ENCODE measurements at places on chromosomes 5 and 9.

DNA sequence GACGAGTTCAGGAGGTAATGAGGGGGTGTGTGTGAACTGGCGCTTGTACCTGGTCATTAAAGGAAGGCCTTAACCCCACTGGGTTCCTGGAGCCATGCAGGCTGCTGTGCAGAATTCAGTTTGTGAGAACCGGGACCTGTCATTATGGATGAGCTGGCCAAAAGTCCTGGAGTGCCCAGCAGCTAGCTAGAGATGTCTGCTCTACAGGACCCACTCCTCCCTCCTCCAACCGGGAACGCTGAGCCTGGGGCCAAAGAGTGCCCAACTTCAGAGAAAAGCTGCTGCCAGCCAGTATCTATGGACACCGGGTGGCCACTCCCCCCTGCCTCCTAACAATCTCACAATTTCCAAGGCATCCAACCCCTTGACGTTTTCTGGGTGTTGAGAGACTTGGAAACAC lies 1.2 kb downstream of the ENTREP1 start:
- DNase-seq, result no peak

DNA sequence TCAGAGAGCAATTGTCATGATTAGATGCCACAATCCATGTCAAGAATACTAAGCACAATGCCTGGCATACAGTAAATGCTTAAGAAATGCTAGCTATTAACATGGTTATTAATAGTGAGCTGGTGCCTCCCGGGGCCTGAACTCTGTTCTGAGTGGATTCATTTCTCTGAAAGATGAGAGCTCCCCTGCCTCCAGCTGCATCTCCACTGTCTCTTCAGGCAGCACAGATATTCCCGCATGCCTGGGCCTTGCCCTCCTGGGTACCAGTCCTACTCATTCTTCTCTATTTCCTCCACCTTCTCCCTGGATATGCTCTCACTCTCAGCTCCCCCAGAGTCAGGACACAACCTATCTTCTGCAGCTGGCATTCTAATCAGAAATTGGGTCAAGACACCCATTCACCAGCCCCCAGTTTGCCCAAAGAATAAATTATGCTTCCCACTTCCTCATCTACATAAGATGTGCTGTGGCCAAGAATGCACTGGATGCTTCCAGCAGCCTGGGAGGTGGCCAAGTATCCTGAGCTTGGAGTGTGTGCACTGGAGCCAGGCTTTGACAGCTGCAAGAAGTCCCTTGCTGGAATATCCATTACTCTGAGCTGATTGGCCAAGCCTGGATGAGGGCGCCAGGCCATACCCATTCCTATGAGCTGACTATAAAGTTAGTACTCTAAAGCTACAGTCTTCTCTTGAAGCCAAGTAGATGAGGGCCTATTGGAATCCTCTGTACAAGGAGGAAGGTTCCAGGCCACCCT lies 669.0 kb downstream of the ACTL7B start:
- no peak for DNase-seq

DNA sequence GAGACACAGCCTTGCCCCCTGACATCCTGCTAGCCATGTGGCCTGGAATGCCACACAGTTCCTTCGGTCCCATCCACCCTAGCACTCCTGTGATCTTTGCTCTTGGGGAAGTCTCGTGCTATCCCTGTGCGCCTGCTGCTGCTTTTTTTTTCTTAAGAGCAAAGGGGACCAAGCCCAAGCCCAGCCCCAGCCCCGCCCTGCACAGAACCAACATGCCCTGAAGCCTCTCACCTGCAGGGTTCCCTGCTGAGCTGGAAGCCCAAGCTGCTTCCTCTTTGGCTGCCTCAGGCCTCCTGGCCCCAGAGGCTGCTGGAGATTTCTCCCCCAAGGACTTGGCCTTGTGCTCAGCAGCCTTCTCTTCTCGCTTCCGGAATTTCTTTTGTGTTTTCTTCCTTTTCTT lies 1.8 kb downstream of the SURF6 start:
- no peak for DNase-seq

- no peak for DNase-seq
Measured at GRCh38 chr5:95086927-95087815, 197.7 kb downstream of the MCTP1 start.

DNA sequence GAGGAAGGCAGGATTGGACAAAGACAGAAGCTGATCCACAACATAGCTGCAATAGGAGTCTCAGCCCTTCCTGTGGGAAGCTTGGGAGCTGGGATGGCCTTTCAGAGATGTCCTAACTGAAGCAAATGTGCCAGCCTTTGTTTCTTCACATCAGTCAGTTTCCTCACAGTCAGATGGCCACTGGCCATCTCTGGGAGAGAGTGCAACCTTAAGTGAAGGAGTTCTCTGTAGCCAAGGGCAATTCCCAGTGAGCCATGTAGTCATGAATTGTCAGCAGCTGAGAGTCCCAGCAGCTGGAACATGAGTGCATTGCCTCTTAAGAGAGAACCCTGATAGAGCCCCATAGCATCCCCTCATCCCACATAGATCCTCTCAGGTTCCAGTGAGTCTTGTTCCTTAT lies 89.1 kb upstream of the LIFR start:
- DNase-seq, result no peak

- DNase-seq, result no peak
Measured at GRCh38 chr5:17129093-17129849, 88.2 kb upstream of the BASP1 start.

DNA sequence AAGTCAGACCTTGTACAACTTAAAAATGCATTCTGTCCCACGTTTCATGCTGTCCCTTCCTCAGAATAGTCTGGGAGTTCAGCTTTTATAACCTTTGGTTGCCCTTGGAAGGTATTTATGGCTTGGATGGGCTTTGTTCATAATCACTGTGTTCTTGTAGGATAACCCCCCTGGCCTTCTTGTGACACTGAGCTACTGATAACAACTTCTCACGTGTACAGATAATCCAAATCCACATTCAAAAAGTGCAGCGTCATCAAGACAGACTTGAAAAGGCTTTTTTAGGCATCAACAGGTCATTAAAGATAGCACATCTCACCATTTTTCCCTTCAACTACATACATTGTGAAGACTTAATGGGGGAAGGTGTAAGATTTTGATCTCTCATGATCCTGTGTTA lies 42.0 kb downstream of the SLC1A3 start:
- no peak for DNase-seq

- DNase-seq, result no peak
Measured at GRCh38 chr5:145764325-145764724, 70.8 kb downstream of the PRELID2 start.

DNA sequence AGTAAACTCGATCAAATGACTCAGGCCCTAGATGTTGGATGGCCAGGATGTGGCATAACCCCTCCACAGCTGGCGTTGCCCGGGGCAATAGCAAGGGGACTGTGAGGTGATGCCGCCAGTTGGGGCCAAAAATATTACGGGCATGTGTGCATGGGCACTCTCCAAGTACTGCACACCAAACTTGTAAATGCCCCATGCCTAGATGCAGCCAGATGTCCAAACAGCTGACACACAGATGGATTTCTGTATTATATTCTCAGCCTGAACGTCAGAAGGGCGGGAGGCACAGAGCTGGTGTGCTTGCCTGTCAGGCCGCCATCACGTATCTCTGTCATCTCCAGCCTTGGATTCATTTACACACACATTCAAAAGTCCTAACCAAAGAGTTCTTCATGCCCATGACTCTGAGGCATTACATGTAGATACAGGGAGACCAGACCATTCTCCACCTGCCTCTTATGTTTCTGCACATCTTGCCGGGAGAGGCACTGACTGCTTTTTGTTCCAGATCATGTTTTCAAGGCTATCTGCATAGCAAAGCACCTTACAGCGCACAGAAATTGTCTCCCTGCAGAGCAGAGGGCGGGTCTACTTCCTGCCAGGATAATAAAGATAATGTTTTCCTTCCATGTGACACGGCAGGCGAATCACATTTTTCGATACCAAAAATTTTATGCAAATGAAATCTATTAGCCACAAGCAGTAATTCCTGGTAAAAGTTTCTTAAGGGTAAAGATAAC lies 200.9 kb upstream of the ADAMTS16 start:
- DNase-seq, result no peak

- peak; percentile 68 for DNase-seq
Measured at GRCh38 chr9:29211580-29212396, 1638.5 kb upstream of the C9orf72 start.

DNA sequence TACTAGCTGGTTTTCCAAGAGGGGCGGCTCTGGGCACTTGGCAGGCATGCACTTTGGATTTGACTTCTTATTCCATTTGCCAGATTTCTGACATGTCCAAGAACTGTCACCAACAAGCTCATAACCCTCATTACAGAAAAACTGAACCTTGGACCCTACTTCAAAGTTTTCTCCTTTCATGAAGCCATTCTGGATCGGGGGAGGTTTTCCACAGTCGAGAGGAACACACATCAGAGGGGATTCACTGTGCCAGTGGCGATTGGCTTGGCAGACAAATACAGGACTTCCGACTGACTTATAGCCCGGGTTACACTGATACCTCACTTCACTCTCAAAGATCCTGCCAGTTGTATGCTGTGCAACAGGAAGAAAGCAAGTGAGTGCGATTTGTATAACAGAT lies 70.9 kb upstream of the TXNDC8 start:
- DNase-seq, result no peak

- no peak for DNase-seq
Measured at GRCh38 chr5:145324101-145324500, 511.0 kb downstream of the PRELID2 start.

DNA sequence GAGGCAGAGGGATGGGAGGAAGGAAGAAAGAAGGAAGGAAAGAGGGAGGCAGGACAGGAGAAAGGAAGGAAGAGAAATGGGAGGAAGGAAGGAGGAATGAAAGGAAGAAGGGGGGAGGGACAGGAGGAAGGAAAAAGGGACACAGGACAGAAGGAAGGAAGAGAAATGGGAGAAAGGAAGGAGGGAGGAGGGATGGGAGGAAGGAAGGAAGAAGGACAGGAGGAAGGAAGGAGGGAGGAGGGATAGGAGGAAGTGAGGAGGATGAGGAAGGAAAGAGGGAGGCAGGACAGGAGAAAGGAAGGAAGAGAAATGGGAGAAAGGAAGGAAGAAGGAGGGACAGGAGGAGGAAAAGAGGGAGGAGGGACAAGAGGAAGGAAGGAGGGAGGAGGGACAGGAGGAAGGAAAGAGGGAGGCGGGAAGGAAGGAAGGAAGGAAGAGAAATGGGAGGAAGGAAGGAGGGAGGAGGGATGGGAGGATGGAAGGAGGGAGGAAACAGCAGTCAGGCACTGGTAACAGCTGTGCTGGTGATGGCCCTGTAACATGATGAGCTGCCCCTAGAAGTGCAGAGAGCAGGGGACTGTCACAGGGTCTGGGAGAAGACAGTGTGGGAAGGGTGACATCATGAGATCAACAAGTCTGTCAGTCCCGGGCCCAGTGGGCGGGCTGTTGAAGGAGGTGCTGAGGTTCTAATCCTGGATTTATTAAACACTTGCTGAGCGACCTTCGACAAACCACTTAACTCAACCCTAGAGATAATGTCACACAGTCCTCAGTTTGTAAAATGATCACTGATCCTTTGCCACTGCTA lies 10.7 kb upstream of the IRX1 start:
- DNase-seq, result no peak

DNA sequence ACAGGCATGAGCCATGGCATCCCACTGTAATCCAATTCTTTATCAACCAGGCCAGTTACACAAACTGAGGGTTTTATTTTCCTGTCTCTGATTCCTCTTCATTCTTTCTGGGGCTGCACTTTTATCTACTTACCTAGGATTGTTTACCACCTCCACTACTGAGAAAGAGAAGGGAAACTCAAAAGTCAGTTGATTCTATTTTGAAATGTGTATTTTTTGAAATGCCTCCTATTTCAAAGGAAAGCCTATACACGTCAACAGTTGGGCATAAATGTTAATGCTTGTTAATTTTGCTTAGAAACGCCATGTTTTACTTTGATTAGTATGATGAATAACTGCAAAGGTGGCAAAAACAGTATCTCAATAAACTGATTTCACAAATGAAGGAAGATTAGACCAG lies 92.5 kb downstream of the MLLT3 start:
- DNase-seq, result no peak

DNA sequence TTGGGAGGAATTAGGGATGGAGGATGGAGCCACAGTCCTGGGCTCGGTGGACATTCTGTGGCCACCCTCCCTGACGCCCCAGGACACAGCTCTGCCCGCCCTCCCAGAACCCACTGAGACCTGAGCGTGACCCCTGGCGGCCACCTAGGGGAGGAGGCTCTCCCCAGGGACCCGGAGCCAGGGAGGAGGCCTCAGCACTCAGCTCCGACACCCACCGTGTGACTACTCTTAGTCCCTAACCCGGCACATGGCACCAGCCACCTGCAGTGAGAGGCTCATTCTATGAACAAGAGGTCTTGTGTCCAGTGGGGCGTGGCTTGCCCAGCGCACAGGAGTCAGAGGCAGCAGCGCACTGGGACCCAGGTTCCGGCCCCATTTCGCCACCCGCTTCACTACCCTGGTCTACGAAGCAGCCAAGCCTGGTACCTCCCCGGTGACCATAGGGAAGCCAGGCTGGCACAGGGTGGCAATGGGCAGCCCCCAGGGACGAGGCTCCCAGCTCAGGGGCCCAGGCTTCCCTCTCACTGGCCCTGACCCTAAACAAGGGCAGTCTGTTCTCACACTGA lies 10.2 kb downstream of the SARDH start:
- DNase-seq, result no peak

- no peak for DNase-seq
Measured at GRCh38 chr9:20244271-20244670, 378.0 kb downstream of the MLLT3 start.

DNA sequence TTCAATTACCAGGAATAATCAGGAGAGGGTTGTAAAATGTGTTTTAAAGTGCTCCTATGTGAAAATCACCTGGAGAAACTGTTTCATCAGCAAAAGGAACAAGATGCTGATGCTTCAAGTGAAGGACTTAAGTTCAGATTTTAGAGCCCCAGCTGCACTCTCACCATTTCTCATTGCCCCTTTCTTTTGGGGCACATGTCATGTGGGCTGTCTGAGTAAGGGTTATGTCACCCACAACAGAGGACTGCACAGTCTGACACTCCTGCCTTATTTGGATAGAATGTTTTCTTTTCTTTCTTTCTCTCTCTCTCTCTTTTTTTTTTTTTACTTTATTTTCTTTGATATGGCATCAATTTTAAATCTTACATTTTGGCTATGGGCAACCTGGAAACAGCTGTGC lies 204.1 kb upstream of the EFNA5 start:
- no peak for DNase-seq

DNA sequence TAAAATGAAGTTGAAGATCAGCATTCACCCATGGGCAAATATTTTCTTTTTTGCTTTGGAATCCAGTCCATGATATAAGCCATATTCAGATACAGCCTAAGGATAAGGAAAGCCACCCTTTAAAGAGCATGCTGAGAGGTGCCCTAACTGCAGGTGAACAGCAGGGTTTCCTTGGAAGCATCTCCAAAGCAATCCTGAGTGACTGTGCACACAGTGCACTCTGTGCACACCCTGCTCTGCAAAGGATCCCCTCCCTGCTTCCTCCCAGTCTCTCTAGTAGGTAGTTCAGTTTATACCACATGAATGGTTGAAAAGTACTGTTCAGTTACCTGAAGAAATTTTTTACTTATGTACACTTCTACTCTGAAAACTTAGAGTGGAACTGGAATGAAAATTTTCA lies 491.4 kb downstream of the RASEF start:
- no peak for DNase-seq
